Cerebellar cortex (tissue), 1 donor: ENCODE measurements at places on chromosomes 1 and 21.
A peak's percentile ranks its signal among the peaks of the same experiment; 100 is the strongest.

- DNase-seq: no peak
Measured at GRCh38 chr1:233246965-233247364, 48.6 kb downstream of the PCNX2 start.

- DNase-seq: no peak
Measured at GRCh38 chr1:7536891-7537591, 234.1 kb upstream of the VAMP3 start.

DNA sequence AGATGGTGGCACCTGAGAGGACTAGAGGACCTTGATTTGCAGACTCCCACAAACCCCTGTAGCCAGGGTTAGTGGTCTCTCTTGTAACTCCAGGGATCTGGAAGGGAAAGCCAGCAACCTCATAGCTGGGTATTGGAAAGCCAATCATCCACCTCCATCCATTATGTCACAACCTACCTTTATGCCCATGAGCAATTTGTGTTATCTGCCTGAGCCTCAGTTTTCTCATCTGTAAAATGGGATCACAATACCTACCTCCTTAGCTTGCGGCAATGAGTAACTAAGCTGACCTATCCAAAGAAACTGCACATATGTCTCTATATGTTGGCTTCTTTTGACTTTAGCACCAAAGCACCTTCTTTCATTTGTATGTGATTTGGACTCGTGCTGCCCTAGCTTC lies 14.5 kb downstream of the DLGAP3 start:
- no peak for DNase-seq

DNA sequence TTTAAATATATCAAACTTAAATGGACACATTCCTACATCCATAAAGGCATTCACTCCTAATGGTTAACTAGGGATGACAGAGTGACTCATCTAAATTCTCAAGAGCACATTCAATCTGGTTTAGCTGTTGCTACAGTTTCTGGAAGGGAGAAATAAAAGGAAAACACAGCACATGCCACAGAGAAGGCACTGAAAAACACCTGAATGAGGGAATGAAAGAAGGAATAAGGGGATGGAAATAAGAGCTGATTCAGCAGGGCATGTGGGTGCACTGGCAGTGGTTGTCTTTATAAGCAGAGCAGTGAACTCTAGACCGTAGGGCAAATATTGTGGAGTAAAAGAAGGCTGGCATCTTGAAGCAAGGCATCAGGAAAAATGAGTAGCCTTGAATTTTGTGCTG lies 79.3 kb downstream of the LHX4 start:
- DNase-seq: no peak

DNA sequence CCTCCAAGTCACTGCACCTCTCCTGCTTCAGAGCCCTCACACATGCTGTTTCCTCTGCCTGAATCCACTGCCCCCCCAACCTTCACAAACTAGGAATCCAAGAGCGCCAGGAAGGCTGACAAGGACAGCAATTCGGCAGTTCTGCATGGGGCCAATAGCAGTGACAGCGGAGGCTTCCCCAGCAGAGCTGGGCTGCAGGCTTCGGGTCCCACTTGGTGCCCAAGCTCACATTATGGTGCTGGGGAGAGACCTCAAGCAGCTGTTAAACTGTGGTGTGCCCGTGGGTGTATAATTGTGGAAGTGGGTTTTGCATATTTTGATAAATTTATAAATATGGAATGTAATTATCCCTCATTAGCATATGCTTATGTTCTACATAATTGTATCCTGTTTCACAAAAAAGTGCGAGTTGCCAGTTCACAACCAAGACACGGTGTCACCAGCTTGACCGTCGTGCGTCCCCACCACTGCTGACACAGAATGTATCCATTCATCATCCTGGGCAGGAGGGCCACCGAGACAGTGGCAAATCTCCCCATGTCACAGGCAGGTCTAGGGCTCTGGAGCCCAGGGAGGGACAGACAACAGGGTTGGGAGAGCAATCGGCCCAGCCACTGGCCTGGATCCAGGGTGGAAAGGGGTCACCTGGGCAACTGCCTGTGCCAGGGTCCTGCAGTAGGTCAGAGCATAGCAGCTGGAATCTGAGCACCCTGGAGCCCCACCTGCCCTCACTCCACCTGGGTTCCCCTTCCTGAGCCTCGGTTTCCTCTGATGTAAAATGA lies 81.6 kb downstream of the MATN1 start:
- no peak for DNase-seq

DNA sequence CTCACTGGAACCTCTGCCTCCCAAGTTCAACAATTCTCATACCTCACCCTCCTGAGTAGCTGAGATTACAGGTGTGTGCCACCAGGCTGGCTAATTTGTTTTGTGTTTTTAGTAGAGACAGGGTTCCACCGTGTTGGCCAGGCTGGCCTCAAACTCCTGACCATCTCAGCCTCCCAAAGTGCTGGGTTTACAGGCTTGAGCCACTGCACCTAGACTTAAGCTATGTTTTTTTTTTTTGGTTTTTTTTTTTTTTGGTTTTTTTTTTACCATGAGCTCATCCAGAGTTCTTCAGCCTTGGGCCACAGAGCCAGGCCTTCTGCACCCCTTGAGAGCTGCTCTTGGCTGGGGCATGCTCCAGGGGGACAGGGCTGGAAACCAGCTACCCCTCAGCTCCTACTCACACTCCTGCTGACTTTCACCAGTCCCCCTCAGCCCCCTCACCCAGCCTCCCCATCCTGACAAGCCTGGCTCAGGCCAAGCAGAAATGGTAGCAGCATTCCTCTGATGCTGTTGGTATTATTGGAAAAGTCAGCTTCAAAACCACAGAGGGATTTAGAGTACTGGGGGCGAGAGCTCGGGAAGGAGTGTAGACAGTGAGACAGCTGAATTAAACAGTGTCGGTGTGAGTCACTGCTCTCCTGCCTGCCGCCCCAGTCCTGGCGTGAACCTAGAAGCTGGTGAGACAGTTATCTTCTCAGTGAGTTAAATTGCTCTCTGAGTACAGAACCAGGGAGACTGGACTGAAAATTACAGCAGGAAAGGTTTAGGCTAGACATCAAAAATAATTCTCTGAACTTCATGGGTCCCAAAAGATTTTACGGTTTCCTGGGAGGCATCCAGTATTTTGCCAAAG lies 63.7 kb downstream of the NAV1 start:
- DNase-seq: no peak

GRCh38 chr1:29643838-29644440 lies 407.6 kb downstream of the PTPRU start:
- DNase-seq: no peak

DNA sequence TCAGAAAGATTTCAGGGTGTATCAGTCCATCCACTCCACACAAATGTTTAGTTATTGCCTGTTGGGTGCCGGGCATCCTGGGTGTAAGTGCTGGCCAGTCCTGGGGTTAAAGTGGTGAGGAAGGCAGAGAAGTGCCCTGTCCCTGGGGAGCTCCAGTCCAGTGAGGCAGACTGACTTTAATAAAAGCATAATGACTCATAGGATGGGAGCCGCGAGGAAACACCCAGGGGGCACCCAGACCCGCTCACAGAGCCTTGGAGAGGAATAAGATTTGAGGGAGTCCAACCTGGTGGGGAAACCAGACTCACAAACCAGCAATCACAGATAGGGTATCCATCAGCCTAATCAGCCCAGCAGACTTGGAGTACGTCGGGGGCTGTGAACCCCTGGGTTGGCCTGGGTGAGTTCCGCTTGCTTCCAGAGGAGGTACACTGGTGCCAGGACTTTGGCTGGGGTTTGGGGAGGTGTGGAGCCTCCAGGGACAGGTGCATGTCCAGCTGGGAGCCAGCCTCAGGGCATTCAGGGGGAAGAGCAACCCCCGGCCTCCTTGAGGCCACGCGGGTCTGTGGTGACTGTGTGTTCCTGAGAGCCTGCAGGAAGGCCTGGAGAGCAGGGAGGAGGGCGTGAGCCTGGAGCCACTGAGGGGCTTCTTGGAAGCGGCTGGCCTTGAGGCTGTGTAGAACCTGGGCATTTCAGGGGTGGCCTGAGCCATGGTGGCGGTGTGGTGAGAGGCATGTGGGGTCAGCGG lies 3.7 kb downstream of the PEAR1 start:
- no peak for DNase-seq

DNA sequence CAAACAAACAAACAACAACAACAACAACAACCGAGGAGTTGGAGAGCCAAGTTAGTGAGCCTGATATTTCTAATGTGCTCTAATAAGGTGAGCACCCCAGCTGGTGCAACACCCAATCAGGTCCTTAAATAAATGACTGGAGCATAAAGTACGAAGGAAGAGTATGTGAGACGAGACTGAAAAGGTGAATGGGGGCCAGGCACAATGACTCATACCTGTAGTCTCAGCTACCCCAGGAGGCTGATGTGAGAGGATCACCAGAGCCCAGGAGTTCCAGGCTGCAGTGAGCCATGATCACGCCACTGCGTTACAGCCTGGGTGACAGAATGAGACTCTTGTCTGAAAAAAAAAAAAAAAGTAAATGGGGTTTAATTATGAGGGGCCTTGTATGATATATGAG lies 152.0 kb upstream of the ZRANB2 start:
- no peak for DNase-seq

DNA sequence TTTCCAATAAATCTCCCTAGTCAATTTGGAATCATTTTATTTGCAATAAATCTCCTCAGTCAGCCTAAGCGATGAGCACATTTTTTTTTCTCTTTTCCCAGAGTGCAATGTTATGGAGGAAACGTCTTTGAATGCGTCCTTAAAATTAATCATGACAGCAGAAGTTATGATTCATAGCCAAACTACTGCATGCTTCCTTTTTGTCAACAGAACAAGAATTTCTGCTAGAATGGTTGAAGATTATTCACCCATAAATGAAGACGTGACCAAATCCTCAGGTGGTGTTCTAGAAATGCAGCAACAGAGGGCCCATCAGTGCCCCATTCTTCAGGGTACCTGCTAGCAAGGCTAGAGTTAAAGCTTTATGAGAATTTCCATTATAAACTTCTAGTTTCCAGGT lies 407.9 kb upstream of the PKN2 start:
- DNase-seq: no peak

- DNase-seq: peak; percentile 51
Measured at GRCh38 chr1:213829780-213830179, 158.0 kb upstream of the PROX1 start.

GRCh38 chr1:149914545-149914944 lies 3.1 kb downstream of the SV2A start:
- no peak for DNase-seq

- no peak for DNase-seq
Measured at GRCh38 chr1:203167026-203167912, 8.4 kb downstream of the MYBPH start.

DNA sequence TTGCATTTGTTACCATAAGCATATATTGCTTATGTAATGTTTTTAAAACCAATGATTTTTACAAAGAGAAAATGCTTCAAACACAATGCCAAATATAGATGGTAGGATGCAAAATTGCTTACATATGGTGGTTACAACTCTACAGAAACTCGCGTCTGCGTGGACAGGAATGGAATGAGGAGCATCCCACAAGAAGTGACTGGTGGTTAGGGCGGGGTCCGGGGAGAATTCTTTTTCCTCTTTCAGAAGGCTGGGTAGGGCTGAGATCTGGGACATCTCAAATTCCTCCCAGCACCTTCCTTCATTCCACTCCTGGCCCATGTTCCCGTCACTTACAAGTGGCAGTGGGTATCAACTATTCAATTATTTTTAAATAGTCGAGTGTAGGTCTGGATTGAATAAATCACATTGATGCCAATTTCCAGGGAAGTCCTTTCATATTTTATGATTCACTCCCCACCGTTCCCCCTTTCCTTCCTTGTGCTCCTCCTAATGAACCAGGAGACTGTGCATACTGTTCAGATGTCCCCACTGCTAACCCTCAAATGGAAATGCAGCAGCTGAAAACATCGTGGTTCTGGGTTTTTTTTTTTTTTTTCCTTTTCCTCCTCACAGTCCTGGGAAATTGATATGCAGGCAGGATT lies 174.5 kb upstream of the POU3F1 start:
- DNase-seq: no peak

- DNase-seq: no peak
Measured at GRCh38 chr1:100982793-100983192, 42.8 kb downstream of the DPH5 start.

DNA sequence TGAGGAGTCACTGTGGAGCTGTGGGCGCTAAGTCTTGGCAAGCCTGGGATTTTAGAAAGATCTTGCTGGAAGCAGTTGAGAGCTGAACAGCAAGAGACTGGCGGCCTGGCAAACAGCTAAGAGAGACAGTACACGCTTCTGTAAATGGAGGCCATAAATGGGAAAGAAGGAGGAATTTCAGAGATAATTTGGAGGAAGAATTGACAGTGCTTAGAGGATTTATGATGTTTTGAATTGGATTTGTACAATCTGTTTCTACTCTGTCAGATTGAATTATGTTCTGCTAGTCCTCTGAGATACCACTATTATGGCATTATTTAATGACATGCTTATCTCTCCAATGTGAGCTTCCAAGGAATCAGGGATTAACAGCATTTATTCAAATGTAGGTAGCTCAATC lies 50.1 kb downstream of the ABCA4 start:
- DNase-seq: peak; percentile 78

GRCh38 chr1:154400381-154400801 lies 4.8 kb upstream of the IL6R start:
- DNase-seq: no peak

- DNase-seq: peak; percentile 24
Measured at GRCh38 chr1:241639623-241640148, 483 bp downstream of the CHML start.

- DNase-seq: peak; percentile 46
Measured at GRCh38 chr1:208089761-208090370, 154.3 kb downstream of the PLXNA2 start.

DNA sequence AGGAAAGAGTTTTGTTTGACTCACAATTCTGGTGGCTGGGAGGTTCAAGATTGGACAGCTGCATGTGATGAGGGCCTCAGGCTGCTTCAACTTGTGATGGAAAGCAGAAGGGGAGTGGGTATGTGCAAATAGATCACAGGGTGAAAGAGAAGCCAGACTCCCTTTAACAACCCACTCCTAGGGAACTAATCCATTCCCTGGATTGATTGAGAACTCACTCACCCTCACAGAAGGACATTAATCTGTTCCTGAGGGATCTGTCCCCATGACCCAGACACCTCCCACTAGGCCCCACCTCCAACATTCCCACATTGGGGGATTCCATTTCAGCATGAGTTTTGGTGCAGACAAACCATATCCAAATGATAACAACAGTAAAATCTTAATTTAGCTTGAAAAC lies 25.6 kb downstream of the UBE2T start:
- DNase-seq: no peak
